ENCODE measurements at places on chromosomes 2 and 18.
A peak's percentile ranks its signal among the peaks of the same experiment; 100 is the strongest.

- peaks cover 17% of the 10 kb centered on the region for H3K4me1 ChIP-seq
- H3K27me3 ChIP-seq = peaks cover 3% of the 10 kb centered on the region
- no peak overlapping the region for H3K27ac ChIP-seq
- DNase-seq = no peak
Observed at GRCh38 chr2:25397777-25398176, 56.1 kb upstream of the DNMT3A start.

DNA sequence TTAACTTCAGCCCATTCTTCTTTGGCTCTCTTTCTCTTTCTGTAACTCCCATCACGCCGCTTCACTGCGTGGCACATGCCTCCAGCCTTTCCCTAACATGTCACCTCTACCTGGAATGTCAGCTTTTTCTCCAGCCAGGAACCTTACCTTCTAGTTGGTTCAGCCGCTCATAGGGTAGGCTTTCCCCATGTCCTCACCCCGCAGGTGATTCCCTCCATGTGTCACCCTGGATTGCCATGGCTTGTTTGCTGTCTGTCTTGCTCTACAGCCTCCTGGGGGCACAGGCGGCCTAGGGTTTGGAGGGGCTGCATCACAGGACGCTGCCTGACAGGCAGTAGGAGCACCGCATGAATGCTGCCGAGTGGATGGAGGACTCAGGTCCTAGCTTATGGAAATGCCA lies 39.2 kb downstream of the ARHGEF4 start:
- no peak for DNase-seq
- H3K27me3 ChIP-seq = no peaks in the 10 kb centered on the region
- H3K4me3 ChIP-seq = no peak overlapping the region
- H3K4me1 ChIP-seq = peaks cover 18% of the 10 kb centered on the region
- H3K27ac ChIP-seq = no peak overlapping the region

DNA sequence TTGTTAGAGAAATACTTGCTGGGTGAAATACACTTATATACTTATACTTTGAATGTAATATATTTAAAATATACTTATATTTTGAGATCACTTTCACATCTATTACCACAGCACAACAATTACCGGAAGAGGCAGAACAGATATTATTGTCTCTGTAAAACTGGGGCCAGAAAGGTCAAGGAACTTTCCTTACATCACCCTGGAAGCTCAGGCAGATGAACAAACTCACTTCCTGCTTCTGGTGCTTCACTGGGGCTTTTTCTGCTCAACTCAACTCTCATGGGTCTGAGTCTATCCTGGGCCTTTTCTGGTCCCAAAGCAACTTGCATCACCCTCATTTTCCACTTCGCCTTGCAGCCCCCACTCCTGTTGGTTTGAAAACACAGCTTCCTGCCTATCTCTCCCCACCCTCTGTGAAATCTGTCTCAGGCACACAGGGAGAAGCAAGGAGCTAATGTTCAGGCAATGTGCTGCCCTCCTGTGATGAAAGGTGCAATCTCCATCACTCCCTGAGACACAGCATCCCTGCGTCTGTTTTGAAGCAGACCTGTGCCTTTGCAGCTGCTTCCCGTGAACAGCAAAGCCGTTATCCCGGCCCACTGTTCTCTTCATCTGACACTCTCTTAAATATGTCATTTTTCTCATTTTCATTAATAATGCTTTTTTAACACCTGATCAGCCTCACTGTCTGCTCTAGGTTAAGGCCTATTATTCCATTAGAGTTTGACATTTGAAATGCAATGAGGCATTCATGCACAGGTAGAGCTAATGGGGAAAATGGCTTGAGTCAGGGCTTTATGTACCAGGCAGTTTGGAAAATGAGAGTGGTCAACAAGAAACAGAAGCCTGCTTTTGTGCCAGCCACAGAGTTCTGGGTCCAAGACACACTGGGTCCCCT lies 251.9 kb upstream of the CHAC2 start:
- no peak overlapping the region for H3K4me3 ChIP-seq
- DNase-seq = no peak
- no peaks in the 10 kb centered on the region for H3K36me3 ChIP-seq
- H3K27me3 ChIP-seq = peaks cover 60% of the 10 kb centered on the region

GRCh38 chr2:68363721-68364120 lies 1.4 kb upstream of the PLEK start:
- H3K36me3 ChIP-seq = no peaks in the 10 kb centered on the region
- no peak for DNase-seq

GRCh38 chr2:66555091-66555490 lies 120.2 kb downstream of the MEIS1 start:
- H3K27ac ChIP-seq = peak overlapping the region; percentile 68

DNA sequence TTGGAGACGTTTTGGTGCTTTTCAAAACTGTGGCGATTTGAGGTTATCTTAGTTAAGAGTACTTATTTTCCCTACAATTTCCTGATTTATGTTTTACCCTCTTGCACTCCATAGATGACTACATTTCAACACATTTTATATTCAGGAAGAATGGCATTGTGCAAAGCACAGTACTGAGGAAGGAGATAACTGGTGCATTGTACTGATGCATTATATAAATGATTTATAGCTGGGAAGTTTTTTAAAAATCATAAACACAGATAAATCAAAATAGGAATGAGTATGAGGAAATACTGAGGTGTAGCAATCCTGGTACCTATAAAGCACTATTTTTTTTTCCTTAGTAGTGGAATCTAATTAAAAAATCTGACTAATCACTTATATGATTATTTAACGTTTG lies 5.6 kb downstream of the REL start:
- H3K27me3 ChIP-seq = peaks cover 3% of the 10 kb centered on the region
- no peak overlapping the region for H3K27ac ChIP-seq
- no peak for DNase-seq
- no peak overlapping the region for H3K4me3 ChIP-seq
- H3K4me1 ChIP-seq = peaks cover 40% of the 10 kb centered on the region
- peaks cover 16% of the 10 kb centered on the region for H3K36me3 ChIP-seq

DNA sequence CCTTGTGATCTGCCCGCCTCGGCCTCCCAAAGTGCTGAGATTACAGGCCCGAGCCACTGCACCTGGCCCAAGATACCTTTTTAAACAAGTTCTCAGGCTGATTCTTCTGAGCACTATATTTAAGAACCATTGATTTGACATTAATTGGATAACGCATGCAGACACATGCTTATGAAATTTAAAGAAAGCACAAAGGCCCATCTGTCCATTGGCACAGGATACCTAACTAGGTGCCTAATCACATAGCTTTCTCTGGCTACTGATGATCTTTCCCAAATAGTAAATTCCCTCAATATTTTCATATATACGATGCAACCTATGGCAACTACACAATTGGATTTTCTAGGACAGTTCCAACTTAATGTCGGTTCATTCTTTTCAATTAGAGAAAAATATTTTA lies 62.5 kb upstream of the STAM2 start:
- H3K4me3 ChIP-seq = no peak overlapping the region
- H3K27ac ChIP-seq = no peak overlapping the region
- no peak for DNase-seq
- peaks cover 5% of the 10 kb centered on the region for H3K4me1 ChIP-seq
- no peaks in the 10 kb centered on the region for H3K27me3 ChIP-seq
- no peaks in the 10 kb centered on the region for H3K36me3 ChIP-seq

- H3K27ac ChIP-seq = peak overlapping the region; percentile 43
- no peaks in the 10 kb centered on the region for H3K27me3 ChIP-seq
- H3K36me3 ChIP-seq = no peaks in the 10 kb centered on the region
Observed at GRCh38 chr2:187502467-187502866, 51.8 kb downstream of the TFPI start.

GRCh38 chr2:133414486-133415209 lies 153.6 kb downstream of the NCKAP5 start:
- DNase-seq = no peak
- peaks cover 26% of the 10 kb centered on the region for H3K4me1 ChIP-seq
- H3K27ac ChIP-seq = no peak overlapping the region

DNA sequence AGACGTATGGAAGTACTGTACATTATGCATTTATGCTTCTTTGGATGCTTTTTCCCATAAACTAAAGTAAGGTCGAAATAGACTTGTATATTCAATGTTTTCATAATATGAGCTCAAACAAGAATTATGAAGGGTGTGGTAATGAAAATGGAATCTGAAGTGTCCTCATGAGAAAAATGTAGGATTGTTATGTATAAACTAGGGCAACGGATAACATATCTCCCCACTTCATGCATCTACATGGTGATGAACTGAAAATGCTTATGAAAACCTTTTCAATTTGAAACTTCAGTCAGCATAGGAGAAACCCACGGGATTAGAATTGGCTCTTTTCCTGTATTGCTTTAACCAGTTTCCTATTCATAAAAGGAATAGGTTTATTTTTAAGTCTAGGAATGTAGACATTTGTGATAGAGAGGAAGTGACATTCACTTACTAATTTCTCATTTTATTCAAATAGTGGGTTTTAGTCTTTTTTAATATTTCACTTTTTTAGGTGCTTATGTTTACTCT lies 608.2 kb upstream of the GCFC2 start:
- H3K4me1 ChIP-seq = no peaks in the 10 kb centered on the region
- H3K4me3 ChIP-seq = no peak overlapping the region
- H3K36me3 ChIP-seq = no peaks in the 10 kb centered on the region

- H3K27ac ChIP-seq = no peak overlapping the region
- no peaks in the 10 kb centered on the region for H3K4me1 ChIP-seq
- DNase-seq = no peak
- H3K4me3 ChIP-seq = no peak overlapping the region
Observed at GRCh38 chr2:56055405-56055804, 128.4 kb upstream of the CCDC85A start.

GRCh38 chr2:216445501-216445900 lies 33.2 kb downstream of the SMARCAL1 start:
- H3K36me3 ChIP-seq = peaks cover 82% of the 10 kb centered on the region
- H3K27me3 ChIP-seq = peaks cover 7% of the 10 kb centered on the region
- no peak overlapping the region for H3K4me3 ChIP-seq
- no peak for DNase-seq
- H3K27ac ChIP-seq = peak overlapping the region; percentile 12

DNA sequence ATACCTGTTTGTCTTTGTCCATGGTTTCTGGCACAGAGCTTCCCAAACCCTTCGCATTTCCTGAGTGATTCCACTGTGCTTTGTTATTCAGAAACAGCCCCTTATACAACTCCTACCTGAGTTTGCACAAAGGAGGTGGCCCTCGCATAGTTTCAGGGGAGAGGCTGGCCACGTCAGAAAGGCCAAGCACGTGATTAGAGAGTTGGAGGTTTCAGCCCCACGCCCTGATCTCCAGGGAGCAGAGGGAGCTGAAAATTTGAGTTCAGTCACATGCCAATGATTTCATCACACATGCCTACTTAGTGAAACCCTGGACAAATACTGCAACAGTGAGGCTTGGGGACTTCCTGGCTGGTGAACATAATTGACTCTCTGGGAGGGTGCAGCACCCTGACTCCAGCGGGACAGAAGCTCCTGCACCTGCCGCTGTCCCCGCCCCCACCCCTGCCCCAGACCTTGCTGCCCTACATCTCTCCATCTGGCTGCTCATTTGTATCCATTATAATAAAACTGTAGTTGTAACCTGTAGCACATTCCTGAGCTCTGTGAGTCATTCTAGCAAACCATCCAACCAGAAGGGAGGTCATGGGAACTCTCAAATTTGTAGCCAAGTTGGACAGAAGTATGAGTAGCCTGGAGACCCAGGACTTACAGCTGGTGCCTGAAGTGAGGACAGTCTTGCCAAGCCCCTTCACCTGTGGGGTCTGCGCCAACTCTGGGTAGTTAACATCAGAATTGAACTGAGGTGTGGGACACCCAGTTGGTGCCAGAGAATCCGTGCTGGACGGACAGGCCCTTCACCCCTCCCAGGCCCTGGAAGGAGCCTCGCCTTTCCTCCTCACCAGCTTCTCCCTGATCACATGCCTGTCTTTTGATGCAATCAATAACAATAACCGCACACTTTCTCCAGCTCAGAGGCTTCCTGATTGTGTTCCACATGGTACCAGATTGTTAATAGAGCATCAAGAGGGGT lies 224.3 kb downstream of the ANAPC1 start:
- DNase-seq = no peak
- H3K4me3 ChIP-seq = no peak overlapping the region
- H3K36me3 ChIP-seq = no peaks in the 10 kb centered on the region
- peaks cover 6% of the 10 kb centered on the region for H3K27me3 ChIP-seq
- peaks cover 36% of the 10 kb centered on the region for H3K4me1 ChIP-seq

- H3K27me3 ChIP-seq = no peaks in the 10 kb centered on the region
- no peak for DNase-seq
- no peak overlapping the region for H3K27ac ChIP-seq
- peaks cover 6% of the 10 kb centered on the region for H3K36me3 ChIP-seq
- no peak overlapping the region for H3K4me3 ChIP-seq
Observed at GRCh38 chr2:43455731-43456642, 139.9 kb downstream of the THADA start.

GRCh38 chr2:219286436-219287115 lies 7.4 kb downstream of the DNAJB2 start:
- peaks cover 28% of the 10 kb centered on the region for H3K4me1 ChIP-seq
- H3K4me3 ChIP-seq = no peak overlapping the region
- DNase-seq = no peak
- no peak overlapping the region for H3K27ac ChIP-seq

DNA sequence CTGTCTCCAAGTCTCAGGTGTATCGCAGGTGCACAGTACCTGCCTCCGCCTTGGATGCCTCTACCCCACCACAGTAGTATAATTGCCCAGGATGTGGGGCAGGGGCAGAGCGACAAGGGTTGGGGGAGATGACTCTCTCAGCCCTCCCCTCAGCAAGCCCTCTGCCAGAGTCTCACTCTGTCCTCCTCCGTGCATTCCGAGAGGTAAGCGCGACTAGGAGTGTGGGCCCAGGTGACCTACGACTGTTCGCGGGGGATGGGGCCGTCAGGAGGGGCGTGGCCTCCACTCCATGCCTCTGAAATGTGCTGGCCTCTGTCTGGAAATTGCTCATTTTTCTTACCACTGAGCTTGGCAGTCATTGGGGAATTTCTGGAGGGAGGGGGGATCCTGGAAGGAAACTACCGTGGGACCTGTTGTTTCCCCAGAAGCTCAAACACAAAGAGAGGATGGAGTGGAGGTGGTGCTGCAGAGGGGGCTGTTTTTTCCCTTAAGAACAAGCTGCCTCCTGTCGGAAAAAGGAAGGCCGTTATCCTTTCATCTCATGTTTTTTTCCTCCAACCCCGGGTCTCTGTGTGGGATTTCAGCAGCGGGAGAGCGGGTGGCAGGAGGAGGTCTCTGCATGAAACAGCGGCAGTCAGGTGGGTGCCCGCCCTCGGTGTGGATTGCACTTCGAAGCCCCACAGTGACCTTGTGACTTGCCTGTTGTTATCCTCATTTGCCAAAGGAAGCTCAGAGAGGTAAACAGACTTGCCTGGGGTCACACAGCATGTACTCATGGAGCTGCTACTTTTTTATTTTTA lies 13.0 kb upstream of the RALB start:
- H3K36me3 ChIP-seq = no peaks in the 10 kb centered on the region
- peaks cover 30% of the 10 kb centered on the region for H3K27me3 ChIP-seq
- no peak for DNase-seq
- no peak overlapping the region for H3K4me3 ChIP-seq
- no peak overlapping the region for H3K27ac ChIP-seq

DNA sequence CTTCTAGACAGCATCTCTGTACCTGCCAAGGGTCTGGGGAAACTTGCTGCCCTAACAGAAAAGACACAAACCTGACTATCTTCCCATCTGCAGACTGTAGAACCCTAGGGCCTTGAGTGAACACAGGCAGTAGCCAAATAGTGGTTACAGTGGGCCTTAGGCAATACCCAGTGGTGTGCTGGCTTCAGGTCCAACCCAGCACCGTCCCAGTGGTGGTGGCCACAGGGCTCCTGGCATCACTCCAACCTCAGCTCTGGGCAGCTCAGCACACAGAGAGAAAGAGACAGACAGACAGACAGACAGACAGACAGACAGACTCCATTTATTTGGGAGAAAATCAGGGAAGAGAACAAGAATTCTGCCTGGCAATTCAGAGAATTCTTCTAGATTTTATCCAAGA lies 29.3 kb upstream of the UPP2 start:
- no peak overlapping the region for H3K4me3 ChIP-seq
- no peak overlapping the region for H3K27ac ChIP-seq
- peaks cover 3% of the 10 kb centered on the region for H3K27me3 ChIP-seq
- peaks cover 7% of the 10 kb centered on the region for H3K36me3 ChIP-seq
- H3K4me1 ChIP-seq = no peaks in the 10 kb centered on the region

Data from nephron progenitor cell (in vitro differentiated cells).